ENCODE measurements at places on chromosomes 5 and 9. TPM values are rescaled to one million over a fixed set of nuclear protein-coding genes. Genes with fewer than 3 reads are reported as not detected.

The TMEM38B gene
- polyA plus RNA-seq: 56.7 TPM

The BNC2 gene
- polyA plus RNA-seq: 6.1 TPM

The PCDHGA7 gene
- 1.6 TPM for polyA plus RNA-seq

The OR13F1 gene
- not detected for polyA plus RNA-seq

DNA sequence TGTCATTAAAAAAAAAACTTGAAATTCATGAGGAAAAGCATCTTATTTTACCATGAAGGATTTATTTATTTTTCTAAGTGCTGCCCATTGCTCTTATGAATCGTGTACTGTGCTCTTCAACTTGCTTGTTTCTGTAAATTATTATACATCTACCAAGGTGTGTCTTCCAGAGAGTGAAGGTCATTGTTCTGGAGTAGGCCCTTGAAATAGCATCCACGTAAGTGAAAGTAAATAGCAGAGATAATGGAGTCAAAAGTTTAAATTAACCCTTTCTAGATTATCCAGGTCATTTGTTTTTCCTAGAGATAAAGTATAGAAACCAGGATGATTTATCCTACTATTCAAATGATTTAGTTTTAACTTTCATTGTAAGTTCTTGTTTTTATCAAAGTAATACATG, 473.1 kb downstream of the DIRAS2 start:
- DNase-seq: no peak

- DNase-seq: no peak
Observed at GRCh38 chr9:20640331-20641187, 18.3 kb upstream of the MLLT3 start.

DNA sequence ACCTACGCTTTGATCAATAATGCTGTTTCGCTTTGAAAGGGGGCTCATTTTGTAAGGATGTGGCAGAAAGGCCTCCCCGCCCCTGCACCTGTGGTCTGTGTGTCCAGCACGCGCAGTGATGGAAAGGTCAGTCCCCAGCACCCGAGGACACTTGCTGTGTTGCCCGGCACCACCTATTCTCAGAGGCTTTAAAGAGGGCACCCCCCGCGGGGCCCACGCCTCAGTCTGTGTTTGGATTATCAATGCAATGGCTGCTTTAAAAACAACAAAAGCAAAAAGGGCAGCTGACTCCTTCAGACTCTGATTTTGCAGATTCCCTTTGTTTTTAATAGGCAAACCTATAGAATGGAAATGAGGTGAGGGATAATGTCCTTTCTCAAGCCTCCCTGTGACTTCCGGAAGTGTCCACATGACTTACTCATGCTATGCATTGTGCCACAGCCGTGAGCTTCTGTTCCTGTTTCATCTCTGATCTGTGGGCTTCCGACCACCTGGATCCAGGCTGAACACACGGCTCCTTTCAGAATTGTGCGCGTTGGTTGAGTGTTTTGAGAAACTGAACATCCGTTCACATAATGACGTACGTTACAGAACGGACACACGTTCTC, 416.2 kb downstream of the IRX2 start:
- DNase-seq: no peak

GRCh38 chr5:30811298-30811697, 382.2 kb upstream of the CDH6 start:
- DNase-seq: no peak

DNA sequence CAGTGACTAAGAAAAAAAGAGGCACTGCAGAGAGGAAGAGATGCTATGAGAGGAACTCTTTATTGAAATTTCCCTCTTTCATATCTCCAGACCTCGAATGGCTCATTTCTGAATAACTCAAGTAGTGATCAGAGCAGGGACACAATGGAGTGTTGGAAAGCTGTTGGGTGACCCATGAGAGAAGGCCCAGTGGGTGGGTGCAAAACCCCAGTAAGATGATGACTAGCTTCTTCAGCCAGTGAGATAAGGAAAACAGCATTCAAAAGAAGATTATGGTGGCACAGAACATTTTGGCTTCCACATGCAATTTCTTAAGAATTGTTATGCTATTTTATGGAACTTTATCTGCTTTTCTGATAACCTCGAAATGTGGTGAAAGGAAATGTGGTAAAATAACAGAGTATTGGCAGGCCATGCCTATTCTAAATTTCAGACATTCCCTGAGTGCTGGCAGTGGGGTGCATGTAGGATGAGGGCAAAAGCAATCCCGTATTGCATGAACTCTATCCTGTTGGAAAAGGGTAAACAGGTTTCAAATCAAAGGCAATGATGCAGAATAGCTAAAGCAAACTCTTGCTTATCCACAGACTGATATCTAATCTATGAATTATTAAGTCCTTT, 128.0 kb upstream of the KLF9 start:
- no peak for DNase-seq

GRCh38 chr9:129399634-129399990, 221.3 kb downstream of the C9orf50 start:
- peak; percentile 62 for DNase-seq

DNA sequence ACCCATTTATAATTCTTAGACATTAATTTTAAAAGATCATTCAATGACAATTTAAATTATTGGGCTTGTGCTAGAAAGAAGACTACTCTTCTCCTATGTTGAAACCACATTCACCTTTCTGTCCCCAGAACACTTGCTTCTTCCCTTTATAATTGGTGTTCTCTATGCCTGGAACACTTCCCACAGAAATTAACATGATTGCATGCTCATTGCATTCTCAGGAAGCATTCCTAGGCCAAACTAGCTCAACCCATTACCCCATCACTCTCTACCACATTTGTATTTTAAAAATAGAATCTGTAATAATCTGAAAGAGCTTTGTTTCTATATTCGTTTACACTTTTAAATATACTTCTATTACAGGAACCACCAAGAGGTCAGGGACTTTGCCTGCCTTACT, 184.7 kb downstream of the MEF2C start:
- DNase-seq: no peak

GRCh38 chr9:117242082-117242481, 172.8 kb downstream of the ASTN2 start:
- no peak for DNase-seq

DNA sequence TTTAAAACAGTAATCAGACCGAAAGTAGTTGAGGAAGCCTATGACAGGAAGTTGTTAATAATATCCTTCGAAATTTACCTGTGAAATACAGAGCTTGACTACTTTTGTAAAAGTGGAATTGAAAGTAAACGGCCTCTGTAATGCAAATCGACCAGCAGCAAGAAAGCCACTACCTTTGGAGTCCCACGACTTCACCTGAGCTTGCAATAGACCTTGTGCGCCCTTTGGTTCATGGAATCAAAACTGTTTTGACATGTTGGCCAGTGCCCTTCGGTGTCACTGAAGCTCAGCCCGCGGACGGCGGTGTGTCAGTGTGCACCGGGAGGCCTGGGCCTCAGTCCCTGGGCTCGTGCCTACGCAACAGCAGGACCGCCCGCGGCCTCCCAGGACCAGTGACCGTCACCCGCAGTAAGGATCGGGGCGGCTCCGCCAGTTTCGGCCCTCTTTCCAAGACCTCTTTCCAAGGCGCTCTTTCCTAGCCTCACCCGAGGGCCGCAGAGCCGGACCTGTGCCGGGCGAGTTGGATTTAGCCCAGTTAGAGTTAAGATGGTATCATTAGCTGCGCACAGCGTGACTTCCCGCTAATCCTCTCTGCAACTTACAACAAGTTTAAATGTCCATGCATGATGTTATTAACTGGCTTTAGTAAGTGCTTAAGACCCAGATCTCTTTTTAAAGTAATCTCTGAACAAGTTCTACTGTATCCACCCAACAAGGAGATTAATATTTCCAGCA, 223.3 kb downstream of the MEF2C start:
- no peak for DNase-seq

- no peak for DNase-seq
Observed at GRCh38 chr5:6392561-6392960, 14.2 kb upstream of the MED10 start.

GRCh38 chr9:32180597-32180996, 203.8 kb upstream of the ACO1 start:
- no peak for DNase-seq
